ENCODE measurements at places on chromosomes 5 and 9. TPM values are rescaled to one million over a fixed set of nuclear protein-coding genes. Genes with fewer than 3 reads are reported as not detected.

- H3K27ac ChIP-seq: no peak overlapping the region
- H3K4me3 ChIP-seq: no peak overlapping the region
- H3K36me3 ChIP-seq: no peaks in the 10 kb centered on the region
- no peaks in the 10 kb centered on the region for H3K27me3 ChIP-seq
These were observed 778.1 kb upstream of the WWC1 start for GRCh38 chr5:167513381-167513780.

GRCh38 chr5:38994324-38994927 is 79.8 kb downstream of the RICTOR start:
- no peak overlapping the region for H3K4me3 ChIP-seq
- no peak for DNase-seq
- no peaks in the 10 kb centered on the region for H3K4me1 ChIP-seq
- peaks cover 2% of the 10 kb centered on the region for H3K36me3 ChIP-seq
- H3K27me3 ChIP-seq: no peaks in the 10 kb centered on the region
- no peak overlapping the region for H3K27ac ChIP-seq

- no peak for DNase-seq
- H3K27me3 ChIP-seq: no peaks in the 10 kb centered on the region
- H3K36me3 ChIP-seq: no peaks in the 10 kb centered on the region
- H3K27ac ChIP-seq: no peak overlapping the region
- H3K4me3 ChIP-seq: no peak overlapping the region
These were observed 315.7 kb downstream of the RAB3C start for GRCh38 chr5:58898538-58898937.

DNA sequence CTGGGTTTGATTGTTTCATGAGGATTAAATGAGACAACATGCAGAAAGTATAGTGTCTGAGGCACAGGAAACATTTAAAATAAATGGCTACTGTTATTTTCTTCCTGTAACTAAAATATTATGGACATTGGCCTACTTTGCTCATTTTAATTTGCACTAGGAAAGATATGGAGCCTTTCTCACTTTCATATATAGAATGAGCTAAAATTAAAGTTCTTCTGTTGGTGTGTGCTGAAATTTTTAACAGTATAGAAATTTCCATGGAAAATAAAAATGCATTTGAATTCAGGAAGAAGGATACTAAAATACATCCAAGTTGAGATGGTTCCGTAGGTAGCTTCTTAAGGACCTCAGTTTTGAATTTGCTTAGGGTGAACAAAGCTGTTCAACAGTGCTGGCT is 131.9 kb downstream of the MAST4 start:
- H3K27me3 ChIP-seq: no peaks in the 10 kb centered on the region
- H3K4me1 ChIP-seq: no peaks in the 10 kb centered on the region
- H3K4me3 ChIP-seq: no peak overlapping the region
- DNase-seq: no peak

ZNF354C gene
- 2.7 TPM for total RNA-seq

DNA sequence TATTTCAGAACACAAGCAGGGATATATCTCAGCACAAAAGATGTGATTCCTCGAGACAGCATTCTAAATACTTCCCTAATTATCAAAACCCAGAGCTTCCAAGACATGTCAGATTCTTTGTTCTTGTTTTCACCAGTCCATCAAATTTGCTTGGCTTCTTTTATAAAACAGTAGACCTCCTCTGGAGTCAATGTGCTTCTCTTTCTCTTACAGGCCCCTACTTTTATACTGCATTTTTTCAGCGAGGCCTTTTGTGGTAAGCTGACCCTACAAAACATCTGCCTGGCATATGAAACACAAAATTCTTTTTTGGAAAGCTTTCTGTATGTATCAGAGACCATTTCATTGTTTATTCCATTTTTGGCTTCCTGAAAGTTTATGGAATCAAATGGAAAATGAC is 81.8 kb downstream of the ARSB start:
- H3K27ac ChIP-seq: no peak overlapping the region
- no peaks in the 10 kb centered on the region for H3K36me3 ChIP-seq
- no peaks in the 10 kb centered on the region for H3K4me1 ChIP-seq
- no peaks in the 10 kb centered on the region for H3K27me3 ChIP-seq
- H3K4me3 ChIP-seq: no peak overlapping the region

TMEM252 gene
- total RNA-seq: 0.17 TPM

DNA sequence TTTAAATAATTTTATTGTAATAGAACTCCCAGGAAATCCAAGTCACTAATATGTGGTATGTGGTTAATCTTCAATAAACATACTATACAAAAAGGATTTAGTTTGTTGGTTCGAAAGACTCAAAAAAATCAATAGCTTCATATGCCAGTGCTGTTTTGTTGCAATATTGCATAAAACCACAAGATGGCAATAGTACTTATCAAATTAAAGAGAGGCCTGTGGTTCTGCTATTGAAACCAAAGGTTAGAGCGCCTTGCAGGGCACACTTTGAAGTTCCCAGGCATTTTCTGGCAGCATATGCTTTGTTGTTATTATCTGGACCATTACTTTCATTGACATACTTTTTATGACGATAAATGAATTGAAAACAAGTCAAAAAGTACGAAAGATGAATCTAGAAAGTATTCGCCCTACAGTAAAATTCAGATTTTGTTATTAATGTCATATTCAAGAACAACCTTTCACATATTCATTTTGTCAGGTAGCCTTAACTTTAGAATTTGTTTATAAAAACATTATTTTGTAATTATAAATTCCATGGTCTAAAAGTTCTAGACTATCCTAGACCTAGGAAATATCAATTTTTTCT is 316.3 kb downstream of the MCTP1 start:
- peaks cover 2% of the 10 kb centered on the region for H3K4me1 ChIP-seq
- no peak overlapping the region for H3K4me3 ChIP-seq
- H3K36me3 ChIP-seq: no peaks in the 10 kb centered on the region
- H3K27ac ChIP-seq: no peak overlapping the region
- no peak for DNase-seq

DNA sequence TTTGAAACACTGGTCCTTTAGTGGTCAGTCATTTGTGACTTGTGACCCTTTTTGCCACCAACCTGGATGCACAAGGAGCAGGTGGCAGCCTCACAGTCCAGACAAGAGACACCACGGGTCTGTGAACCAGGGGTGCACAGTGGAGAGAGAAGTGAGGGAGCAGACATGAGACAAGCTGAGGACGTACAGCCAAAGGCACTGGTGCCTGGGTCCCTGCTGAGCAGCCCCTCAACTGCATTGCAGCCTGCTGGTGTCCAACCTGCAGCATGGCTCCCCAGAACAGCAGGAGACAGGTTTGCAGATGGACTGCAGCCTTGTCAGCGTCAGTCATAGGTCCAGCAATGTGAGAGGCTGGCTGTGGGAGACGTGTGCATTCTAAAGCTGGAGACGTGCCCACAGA is 124.2 kb upstream of the FSTL4 start:
- H3K27me3 ChIP-seq: no peaks in the 10 kb centered on the region
- no peaks in the 10 kb centered on the region for H3K4me1 ChIP-seq
- H3K27ac ChIP-seq: no peak overlapping the region
- H3K36me3 ChIP-seq: no peaks in the 10 kb centered on the region
- peak; percentile 23 for DNase-seq

PCDHB15 gene
- 0.28 TPM for total RNA-seq

DNA sequence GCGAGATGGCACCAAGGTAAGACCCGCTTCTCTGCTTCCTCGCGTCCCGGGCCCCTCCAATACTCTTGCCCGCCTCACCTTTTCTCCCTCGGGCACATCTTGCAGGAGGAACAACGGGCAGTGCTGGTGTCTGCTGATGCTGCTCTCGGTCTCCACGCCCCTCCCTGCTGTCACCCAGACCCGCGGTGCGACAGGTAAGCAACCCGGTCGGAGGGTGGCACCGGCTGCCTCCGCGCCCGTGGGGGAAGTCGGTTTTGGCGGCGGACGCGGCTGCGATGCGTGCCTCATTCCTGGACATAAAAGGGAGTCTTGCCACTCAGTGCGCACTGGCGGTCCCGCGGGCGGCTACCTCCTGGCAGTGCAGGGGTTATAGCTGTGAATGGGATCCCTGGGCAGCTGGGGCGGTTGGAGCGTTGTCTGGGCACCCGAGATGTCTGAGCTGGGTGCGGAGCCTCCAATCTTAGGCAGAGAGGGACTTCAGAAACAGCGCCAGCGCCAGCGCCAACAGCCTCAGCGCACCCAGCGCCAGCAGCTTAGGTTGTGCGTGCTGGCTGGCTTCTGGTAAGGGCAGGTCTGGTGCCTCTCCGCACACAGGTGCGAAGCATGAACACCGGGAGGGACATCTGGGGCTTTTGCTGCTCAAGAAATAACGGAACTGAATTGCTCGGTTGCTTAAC is 488 bp downstream of the COL15A1 start:
- H3K4me3 ChIP-seq: no peak overlapping the region
- peaks cover 6% of the 10 kb centered on the region for H3K4me1 ChIP-seq
- no peak for DNase-seq
- no peaks in the 10 kb centered on the region for H3K36me3 ChIP-seq

DNA sequence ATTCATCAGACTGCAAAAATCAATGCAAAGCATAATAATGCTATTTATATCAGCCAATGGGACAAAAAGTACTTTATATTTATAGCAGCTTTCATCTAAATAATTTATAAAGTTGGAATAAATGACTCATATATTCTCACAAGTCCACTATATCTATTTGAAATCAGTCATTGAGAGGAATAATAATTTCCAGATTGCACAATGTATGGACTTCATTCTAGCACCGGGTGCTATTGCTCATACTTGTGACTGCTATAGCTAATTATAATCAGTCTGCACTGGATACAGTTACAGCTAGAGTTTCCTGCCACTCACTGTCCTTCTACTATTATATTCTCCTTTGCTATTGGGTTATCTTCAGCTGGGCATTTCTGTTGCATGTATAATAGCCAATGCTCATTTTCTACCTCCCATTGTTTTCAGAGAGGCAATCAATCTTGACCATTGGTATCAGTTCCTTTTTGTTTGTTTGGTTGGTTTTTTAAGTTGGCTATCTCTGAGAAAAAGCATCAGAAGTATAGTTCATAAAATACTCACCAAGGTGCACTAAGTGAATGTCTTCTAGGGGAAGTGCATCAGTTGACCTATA is 1.9 kb downstream of the CDH18 start:
- no peaks in the 10 kb centered on the region for H3K36me3 ChIP-seq
- no peak overlapping the region for H3K27ac ChIP-seq
- no peak overlapping the region for H3K4me3 ChIP-seq
- no peaks in the 10 kb centered on the region for H3K4me1 ChIP-seq

MSX2 gene
- not detected for total RNA-seq

CARTPT gene
- total RNA-seq: not detected

GRCh38 chr9:27117489-27118135 is 8.6 kb downstream of the TEK start:
- no peaks in the 10 kb centered on the region for H3K4me1 ChIP-seq
- no peak for DNase-seq
- no peak overlapping the region for H3K4me3 ChIP-seq

- no peak overlapping the region for H3K4me3 ChIP-seq
- no peaks in the 10 kb centered on the region for H3K27me3 ChIP-seq
- H3K36me3 ChIP-seq: no peaks in the 10 kb centered on the region
- no peak overlapping the region for H3K27ac ChIP-seq
These were observed 103.4 kb upstream of the GNA14 start for GRCh38 chr9:77751341-77752091.

GRCh38 chr5:143056339-143056704 is 286.1 kb downstream of the ARHGAP26 start:
- no peak for DNase-seq
- H3K27ac ChIP-seq: no peak overlapping the region
- H3K4me1 ChIP-seq: peaks cover 16% of the 10 kb centered on the region
- H3K36me3 ChIP-seq: peaks cover 21% of the 10 kb centered on the region
- no peaks in the 10 kb centered on the region for H3K27me3 ChIP-seq

DNA sequence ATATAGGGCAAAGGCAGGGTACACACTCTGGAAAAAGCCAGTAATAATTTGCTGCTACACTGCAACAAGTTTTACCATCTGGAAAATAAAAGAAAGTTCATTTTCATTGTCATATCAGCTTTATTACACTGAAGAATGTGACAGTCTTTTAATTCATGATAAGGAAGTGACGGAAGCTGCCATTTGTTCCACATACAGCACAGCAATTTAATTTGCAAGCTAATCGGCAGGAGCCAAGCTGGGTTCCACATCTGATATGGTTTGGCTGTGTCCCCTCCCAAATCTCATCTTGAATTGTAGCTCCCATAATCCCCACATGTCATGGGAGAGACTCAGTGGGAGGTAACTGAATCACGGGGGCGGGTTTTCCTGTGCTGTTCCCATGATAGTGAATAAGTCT is 16.5 kb downstream of the PRELID2 start:
- H3K4me1 ChIP-seq: no peaks in the 10 kb centered on the region
- DNase-seq: no peak
- H3K4me3 ChIP-seq: no peak overlapping the region

DNA sequence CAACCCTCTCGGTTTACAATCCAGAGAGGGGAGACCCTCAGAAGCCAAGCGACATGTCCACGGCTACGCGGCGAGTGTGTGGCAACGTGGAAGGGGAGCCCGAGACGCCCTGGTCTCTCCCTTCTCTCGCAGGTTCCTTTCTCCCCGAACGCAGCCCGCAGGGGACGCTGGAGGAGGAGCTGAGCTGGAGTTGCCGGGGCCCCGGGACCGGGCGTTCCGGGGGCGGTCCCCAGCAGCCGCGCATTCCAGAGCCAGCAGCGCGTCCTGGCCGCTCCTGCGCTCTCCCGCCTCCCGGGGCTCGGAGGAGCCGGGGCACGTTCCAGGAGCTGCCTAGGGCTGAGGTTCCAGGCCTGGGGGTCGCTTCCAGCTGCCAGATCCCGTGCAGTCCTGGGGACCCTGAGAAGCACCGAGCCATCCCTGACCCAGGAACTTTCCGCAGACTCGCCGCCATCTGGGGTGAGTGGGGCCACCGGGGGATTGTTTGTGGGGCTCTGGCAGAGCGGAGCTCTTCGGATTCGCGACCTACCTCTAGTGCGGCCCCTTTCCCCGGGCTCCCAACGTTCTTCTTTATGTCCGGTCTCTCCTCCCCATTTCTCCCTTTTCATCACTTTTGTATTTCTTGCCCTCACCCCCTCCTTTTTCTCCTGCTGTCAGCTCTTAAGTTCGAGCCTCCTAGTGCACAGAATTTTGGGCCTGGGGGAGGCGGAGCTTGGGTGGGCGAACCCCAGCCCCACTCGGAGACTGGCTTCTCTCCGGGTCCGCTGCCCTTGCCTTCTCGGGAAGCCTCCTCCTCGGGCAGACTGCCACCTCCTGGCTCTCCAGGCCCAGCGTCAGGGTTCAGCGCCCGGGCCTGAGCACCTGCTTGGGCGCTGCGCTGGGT is at the start of gene SMIM3:
Gene SMIM3, plus strand, starts transcription at position 241 of the 880 bp plus-strand sequence. CDS start 16,684 bp downstream, outside the sequence.
- no peaks in the 10 kb centered on the region for H3K27me3 ChIP-seq
- H3K36me3 ChIP-seq: no peaks in the 10 kb centered on the region
- H3K4me1 ChIP-seq: peaks cover 10% of the 10 kb centered on the region

- H3K4me3 ChIP-seq: peak overlapping the region; percentile 98
These were observed 2.0 kb upstream of the MAT2B start for GRCh38 chr5:163503106-163504078.

- no peak overlapping the region for H3K4me3 ChIP-seq
- no peak overlapping the region for H3K27ac ChIP-seq
- DNase-seq: no peak
- peaks cover 2% of the 10 kb centered on the region for H3K27me3 ChIP-seq
- H3K36me3 ChIP-seq: no peaks in the 10 kb centered on the region
These were observed 986.5 kb upstream of the WWC1 start for GRCh38 chr5:167304834-167305469.

DOCK8 gene
- total RNA-seq: 22.6 TPM
